ENCODE measurements at places on chromosomes 11 and 22.

DNA sequence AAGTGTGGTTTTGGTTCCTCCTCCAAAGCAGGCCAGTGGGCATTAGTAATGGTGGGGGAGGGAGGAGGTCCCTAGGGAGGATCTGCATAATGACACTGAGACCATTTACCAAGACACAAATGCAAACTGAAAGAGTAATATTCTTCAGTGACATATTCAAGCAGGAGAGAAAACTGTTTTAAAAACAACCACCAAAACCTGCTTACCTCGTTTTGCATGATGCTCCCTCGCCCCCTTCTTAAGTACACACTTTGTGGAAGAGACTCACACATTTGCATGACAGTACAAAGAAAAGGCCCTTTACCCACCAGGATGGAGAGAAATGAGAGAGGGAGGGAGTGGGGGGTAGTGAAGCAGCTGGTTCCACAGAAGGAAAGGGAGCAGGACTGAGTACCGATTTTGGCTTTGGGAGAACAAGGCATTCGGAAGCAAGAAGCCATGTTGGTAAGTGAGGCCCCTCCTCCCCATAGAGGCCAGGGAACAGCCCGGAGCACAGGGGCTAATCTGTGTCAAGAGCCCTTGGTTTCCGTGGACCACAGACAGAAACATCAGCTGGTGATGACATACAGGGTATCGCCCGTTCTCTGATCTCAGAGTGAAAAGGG, 13.0 kb upstream of the OPCML start:
- no peak for DNase-seq

- DNase-seq, result peak; percentile 92
Observed at GRCh38 chr11:31240340-31240904, 129.1 kb downstream of the DCDC1 start.

- no peak for DNase-seq
Observed at GRCh38 chr11:111494040-111494439, 18.1 kb downstream of the BTG4 start.

- DNase-seq, result no peak
Observed at GRCh38 chr11:70159627-70160570, 43.2 kb upstream of the FADD start.

DNA sequence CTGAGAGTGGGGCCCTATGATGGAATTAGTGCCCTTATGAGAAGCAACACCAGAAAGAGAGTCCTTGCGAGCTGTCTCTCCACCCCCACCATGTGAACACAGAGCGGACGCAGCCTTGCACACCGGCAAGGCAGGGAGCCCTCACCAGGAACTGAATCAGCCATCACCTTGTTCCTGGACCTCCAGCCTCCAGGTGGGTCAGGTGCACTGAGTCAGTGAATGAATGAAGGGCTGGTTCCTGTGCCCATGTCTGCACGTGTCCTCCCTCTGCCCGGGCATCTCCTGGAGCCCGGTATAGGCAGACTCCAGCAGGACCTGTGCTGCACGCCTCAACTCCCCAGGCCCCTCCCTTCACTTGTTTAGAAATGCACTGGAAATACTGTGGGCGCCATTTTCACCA, 54.9 kb downstream of the LINC01488 start:
- no peak for DNase-seq

GRCh38 chr11:77233011-77233410, 68.5 kb downstream of the GDPD4 start:
- DNase-seq, result no peak

- no peak for DNase-seq
Observed at GRCh38 chr22:27994481-27995331, 75.7 kb upstream of the PITPNB start.

DNA sequence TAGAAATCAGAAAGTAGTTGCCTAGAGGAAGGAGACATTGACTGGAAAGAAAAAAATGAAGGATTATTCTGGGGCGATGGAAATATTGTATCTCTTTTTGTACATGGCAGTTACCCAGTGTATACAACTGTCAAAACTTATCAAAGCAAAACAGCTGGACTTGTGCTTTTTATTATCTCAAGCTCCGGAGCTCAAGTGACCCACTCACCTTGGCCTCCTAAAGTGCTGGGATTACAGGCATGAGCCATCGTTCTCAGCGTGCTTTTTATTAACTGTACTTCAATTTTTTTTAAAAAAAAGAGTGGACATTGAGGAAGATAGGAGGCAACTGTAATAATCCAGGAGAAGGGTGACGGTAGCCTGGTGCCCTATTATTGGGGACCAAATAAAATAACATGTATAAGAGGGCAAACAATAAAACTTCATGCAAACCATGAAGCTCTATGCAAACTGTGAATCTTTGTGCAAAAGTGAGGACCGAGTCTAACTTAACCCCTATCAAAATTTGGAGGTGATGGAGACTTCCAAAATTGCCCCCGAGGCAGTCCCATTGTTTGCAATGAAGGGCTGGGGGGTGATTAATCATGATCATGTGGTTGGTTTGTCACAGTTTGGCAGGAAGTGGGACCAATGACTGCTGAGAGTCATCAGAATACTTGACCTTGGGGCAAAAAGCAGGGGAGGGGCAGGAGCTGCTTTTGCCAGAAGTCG, 23.5 kb downstream of the FZD4 start:
- no peak for DNase-seq

GRCh38 chr22:29337631-29338284, 22.3 kb upstream of the RASL10A start:
- no peak for DNase-seq

GRCh38 chr11:63237413-63237812, 6.0 kb downstream of the SLC22A25 start:
- DNase-seq, result no peak

DNA sequence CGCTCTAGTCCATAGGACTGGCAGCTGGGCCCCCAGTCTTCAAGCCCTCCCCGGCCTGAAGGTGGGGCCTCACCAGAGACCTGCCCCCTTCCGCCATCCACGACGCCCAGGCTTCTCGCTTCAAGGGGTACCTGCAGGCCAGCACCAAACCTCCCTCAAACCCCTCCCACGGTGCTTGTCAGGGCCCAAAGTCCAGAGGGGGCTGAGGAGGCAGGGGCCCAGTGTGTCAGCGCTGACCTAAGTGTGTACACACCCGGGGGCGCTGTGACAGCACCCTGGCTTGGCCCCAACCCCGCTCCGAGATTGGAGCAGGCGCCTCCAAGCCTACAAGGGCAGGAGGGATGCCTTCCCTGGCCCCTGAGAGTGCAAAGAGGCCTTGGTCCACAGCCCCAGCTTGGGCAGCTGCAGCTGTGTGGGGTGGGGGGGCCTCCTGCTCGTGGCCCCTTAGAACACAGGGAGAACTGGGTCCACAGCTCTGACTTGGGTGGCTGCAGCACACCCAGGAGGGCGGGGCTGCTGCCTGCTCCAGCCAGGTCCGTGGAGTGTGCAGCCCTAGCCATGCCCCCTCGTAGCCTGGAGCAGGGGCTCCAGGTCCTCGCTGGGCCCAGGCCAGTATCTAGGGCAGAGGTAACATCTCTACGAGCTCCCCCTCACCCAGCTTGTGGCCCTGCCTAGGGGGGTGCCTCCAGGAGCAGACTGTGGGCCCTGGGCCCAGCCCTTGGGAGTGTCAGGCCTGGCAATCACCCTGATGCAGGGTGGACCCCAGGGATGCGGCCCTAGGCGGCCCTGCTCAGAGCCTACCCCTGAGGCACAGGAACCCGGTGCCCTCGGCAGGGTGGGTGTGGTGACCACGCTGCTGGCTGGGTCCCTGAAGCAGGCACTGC, 4.9 kb downstream of the SBF2 start:
- DNase-seq, result no peak

DNA sequence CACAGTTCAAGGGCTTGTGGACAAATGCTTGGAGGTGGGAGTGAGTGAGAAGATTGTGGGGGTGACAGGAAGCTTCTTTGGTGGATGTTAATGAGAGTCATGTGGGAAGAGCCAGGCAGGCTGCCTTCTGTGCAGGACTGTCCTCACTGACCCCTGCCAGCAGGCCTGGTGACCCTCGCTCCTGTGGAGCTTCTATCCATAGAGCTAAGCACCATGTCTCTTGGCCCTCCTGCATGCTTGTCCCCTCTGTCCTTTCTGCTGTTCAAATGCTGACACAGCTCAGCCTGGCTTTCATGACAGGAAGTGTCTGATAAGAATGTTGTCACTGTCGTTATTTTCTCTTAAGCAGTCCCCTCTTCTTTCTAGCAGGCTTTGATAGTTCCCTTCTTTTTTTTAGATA, 37.6 kb downstream of the NAT10 start:
- no peak for DNase-seq

DNA sequence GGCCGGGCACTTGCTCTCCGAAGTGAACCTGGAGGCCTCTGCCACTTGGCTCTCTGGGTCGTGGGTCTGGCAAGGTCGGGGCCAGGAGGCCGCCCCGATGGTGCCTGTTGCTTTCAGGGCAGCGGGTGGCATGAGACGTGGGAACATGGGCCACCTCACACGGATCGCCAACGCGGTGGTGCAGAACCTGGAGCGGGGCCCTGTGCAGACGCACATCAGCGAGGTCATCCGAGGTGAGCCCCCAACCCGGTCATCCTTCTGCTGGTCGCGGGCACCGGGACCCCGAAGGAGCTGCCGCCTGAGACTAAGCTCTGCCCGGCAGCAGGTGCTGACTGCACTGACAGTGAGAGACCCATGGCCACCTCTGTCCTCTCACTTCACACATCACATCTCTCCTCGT, 40.0 kb downstream of the SBF1 start:
- no peak for DNase-seq

DNA sequence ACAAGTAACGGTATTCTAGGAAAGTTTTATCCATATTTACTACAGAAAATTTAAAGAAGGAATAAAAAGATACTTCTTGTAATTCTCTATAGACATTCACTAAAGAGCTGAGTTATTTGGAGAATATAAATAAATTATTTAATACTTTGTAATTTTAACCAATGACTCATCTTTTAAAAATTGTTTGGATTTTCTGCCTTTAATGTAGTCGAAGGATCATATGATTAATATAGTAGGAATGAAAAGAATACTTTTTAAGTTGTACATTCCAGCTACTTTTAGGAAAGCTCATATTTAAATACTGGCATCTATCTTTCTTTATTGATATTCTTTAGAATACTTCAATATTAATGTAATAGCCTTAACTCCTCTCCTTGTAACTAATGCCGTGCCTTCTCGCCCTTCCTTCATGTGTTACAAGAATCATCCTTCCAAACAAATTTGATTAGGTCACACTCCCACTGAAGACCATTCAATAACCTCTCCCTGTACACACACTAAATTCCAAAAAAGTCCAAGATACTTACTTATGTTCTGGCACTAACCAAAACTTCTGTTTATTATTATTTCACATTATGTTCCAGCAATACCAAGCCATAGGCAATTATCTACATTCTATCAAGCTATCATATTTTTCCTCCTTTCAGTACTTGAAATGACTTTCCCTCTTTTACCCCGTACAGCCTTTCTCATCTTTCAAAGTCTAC, 501.9 kb downstream of the CNTN5 start:
- DNase-seq, result no peak

- DNase-seq, result no peak
Observed at GRCh38 chr11:14118072-14118471, 155.5 kb downstream of the SPON1 start.

- no peak for DNase-seq
Observed at GRCh38 chr11:128467041-128467440, 120.3 kb downstream of the ETS1 start.

- no peak for DNase-seq
Observed at GRCh38 chr11:78570031-78570430, 4.6 kb downstream of the NARS2 start.

GRCh38 chr11:96207459-96208449, 135.2 kb downstream of the MAML2 start:
- no peak for DNase-seq

DNA sequence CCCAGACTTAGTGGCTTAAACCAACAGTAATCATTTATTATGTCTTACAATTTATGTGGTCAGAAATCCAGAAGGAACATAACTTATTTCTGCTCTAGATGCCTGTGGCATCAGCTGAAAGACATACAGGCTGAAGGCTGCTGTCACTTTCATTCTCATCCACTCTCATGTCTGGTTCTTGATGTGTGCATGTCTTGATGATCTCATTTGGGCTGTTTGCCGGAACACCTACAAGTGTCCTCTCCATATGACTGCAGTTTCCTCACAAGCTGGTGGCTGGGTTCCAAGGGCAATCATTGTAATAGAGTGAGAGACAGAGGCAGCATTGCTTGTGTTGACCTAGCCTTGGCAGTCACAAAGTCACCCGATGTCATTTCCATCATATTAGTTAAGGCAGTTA, 1375.9 kb upstream of the RAG2 start:
- DNase-seq, result peak; percentile 56

DNA sequence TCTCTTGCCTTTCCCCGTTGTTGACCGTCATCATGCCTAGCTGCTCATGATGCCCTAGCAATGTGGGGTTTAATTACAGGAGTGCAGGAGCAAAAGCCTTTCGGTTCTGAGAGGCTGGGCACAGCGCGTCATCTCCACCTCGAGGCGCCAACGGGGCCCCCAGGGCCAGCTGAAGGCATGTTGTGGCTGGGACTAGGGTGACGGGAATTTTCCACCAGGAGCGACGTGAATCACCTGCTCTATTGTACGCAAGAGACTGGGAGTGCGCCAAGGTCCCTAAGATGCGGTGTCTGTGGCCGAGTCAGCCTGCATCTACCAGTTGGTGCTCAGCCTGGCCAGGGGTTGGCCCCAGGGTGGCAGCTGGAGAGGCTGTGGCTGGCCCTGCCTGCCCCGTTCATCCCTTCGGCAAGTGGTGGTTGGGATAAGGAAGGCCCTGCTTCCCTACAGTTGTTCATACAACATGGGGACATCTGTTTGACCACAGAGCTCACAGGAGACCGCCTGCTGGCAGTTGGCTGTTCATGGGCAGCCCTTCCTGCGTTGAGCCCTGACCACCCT, 1175.6 kb downstream of the BRD1 start:
- no peak for DNase-seq

DNA sequence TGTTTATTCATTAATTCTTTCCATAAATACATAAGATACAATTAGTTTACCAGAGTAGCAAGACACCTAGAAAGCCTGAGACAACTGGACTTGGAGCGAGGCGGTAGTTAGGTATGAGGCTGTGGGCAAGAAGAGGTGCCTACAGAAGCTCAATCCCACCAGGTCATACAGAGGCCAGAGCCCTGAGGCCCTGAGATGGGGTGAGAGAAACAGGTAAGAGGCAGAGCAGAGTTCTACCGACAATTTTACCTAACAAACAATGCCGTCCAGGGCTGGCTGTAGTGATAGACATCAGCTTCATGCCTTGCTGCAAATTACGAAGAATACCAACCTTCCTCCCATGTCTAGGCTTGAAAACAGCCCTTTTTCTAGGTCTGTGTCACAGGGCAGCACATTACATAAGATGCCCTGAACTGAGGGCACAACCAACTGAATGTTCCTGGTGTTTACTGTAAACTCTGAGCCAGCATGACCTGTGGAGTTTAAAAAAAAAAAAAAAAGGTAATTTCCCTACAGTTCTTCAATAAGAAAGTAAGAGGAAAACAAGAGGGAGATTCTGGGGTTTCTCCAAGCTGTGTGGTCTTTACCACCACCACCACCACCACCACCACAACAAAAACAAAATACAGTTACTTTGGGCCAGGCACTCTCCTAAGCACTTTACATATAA, 105.8 kb downstream of the GAB2 start:
- DNase-seq, result no peak
